Sigmoid colon (tissue), 7 donors: ENCODE measurements at places on chromosomes 13 and 19. TPM values are rescaled to one million over a fixed set of nuclear protein-coding genes. Genes with fewer than 3 reads are reported as not detected.

- H3K36me3 ChIP-seq, result no peaks in the 10 kb centered on the region
- no peaks in the 10 kb centered on the region for H3K4me1 ChIP-seq
- DNase-seq, result peak; percentile 91
- no peaks in the 10 kb centered on the region for H3K27me3 ChIP-seq
Measured at GRCh38 chr19:53424968-53425597, 6.7 kb upstream of the ZNF761 start.

- no peaks in the 10 kb centered on the region for H3K4me1 ChIP-seq
- H3K27ac ChIP-seq, result no peak overlapping the region
- DNase-seq, result no peak
Measured at GRCh38 chr13:77239312-77239711, 87.6 kb downstream of the MYCBP2 start.

DNA sequence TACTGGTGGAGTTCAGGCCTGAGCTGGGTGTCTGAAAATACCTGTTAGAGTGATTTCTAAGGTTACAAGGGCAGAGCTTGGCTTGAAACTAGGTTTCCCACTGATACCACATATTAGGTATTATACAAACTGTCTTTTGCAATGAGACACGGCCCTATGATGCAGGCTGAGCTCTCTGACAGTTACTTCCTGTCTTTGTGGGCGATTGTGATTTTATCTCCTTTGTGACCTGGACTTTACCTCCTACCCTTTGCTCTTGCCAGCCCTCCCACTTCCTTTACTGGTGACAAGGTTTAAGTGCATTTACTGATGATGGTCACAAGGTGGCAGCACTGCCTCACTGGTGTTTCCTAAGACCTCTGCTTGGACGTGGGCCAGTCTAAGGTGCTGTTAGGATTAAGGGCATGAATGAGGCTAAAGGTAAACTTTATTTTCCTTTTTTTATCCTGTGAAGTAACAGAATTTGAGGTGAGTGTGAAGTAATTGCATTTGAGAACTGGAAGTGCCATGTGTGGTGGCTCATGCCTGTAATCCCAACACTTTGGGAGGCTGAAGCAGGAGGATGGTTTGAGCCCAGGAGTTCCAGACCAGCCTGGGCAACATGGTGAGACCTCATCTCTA lies 7.7 kb upstream of the CXCL17 start:
- no peaks in the 10 kb centered on the region for H3K4me1 ChIP-seq
- H3K36me3 ChIP-seq, result no peaks in the 10 kb centered on the region
- peak; percentile 89 for DNase-seq
- no peak overlapping the region for H3K27ac ChIP-seq
- no peaks in the 10 kb centered on the region for H3K27me3 ChIP-seq

DNA sequence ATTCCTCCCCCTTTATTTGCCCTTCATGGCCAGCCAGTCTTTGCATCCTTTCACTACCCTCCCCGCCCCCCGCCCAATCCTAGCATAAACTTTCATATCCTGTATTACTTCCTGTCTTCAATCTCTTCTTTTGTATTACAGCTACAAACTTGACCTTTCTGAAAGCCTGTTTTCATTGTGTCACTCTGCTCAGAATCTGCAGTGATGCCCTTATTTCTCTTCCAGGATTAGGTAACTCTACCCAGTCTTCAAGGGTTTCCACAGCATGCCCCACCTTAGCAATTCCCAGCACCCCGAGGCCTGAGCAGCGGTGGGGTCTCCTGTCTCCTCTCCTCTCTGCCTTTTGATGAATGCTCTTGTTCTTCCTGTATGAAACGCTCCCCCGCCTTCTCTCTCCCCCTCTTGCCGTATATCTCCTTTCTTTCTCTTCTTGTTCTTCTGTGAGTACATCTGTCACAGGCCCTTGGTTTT lies 145.6 kb downstream of the SHISA2 start:
- H3K4me1 ChIP-seq, result no peaks in the 10 kb centered on the region
- DNase-seq, result no peak
- H3K4me3 ChIP-seq, result no peak overlapping the region
- no peak overlapping the region for H3K27ac ChIP-seq
- no peaks in the 10 kb centered on the region for H3K27me3 ChIP-seq

DNA sequence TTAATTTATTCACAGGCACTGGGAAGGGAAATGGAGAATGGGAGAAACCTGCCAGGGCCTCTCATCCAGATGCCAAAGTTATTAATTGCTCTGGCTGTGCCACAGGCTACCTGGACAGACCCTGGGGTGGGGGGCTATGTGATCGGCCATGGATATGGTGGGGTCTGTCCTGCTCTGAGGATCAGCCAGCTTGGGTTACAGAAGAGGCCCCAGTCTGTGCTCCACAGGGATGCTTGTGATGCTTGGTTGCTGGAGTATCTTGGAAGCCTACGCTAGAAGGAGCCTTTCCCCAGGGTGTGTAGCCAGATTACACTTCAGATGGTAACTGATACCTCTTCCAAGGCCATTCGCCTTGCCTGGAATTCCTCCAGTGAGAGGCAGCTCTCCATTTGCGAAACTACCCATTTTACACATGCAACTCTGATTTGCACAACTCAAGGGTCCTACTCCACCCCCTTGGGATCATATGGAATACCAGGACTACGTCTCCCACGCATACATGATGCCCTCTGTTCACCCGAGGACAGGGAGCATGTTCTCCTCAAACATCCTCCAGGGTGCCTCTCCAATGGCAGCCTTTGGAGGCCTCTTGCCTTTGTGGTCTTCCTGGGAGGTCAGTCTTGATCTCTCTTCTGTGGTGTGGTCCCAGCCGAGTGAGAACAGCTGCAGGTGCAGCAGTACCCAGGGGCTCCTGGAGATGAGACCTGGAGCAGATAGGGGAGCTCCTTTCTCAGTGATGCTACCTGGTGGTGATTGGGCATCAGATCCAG lies 186.6 kb upstream of the TSHZ3 start:
- no peaks in the 10 kb centered on the region for H3K27me3 ChIP-seq
- DNase-seq, result no peak
- no peaks in the 10 kb centered on the region for H3K4me1 ChIP-seq
- H3K27ac ChIP-seq, result no peak overlapping the region

- H3K4me1 ChIP-seq, result no peaks in the 10 kb centered on the region
- no peaks in the 10 kb centered on the region for H3K36me3 ChIP-seq
- H3K27me3 ChIP-seq, result no peaks in the 10 kb centered on the region
- no peak overlapping the region for H3K4me3 ChIP-seq
- no peak overlapping the region for H3K27ac ChIP-seq
Measured at GRCh38 chr13:111042661-111043226, 72.4 kb upstream of the ARHGEF7 start.

GRCh38 chr19:47757617-47758442 lies 12.5 kb downstream of the NOP53 start:
- peaks cover 45% of the 10 kb centered on the region for H3K36me3 ChIP-seq
- H3K4me1 ChIP-seq, result no peaks in the 10 kb centered on the region
- no peak overlapping the region for H3K27ac ChIP-seq
- no peaks in the 10 kb centered on the region for H3K27me3 ChIP-seq
- H3K4me3 ChIP-seq, result no peak overlapping the region
- no peak for DNase-seq

DNA sequence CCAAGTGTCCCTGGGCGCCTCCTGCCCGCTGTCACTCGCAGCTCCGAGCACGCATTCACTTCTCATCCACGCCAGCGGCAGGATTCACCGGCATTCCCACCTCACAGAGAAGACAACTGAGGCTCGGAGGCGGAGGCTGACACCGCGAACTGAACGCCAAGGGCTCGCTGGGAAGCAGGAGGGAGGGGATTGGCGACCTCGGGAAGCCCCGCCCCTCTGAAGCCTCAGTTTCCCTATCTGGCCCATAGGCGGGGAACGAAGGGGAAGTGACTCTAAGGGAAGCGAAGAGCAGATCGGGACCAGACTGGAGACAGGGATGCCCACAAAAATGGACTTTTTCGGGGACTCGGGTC lies 256 bp downstream of the MICOS13 start:
- H3K27ac ChIP-seq, result peak overlapping the region; percentile 98
- H3K27me3 ChIP-seq, result no peaks in the 10 kb centered on the region
- peak; percentile 79 for DNase-seq
- H3K4me1 ChIP-seq, result peaks cover 18% of the 10 kb centered on the region

GRCh38 chr13:105147461-105147860 lies 1388.0 kb downstream of the EFNB2 start:
- no peaks in the 10 kb centered on the region for H3K4me1 ChIP-seq
- H3K4me3 ChIP-seq, result no peak overlapping the region
- no peak overlapping the region for H3K27ac ChIP-seq
- H3K27me3 ChIP-seq, result no peaks in the 10 kb centered on the region
- H3K36me3 ChIP-seq, result no peaks in the 10 kb centered on the region
- no peak for DNase-seq

- DNase-seq, result no peak
- H3K36me3 ChIP-seq, result no peaks in the 10 kb centered on the region
- peaks cover 11% of the 10 kb centered on the region for H3K4me1 ChIP-seq
- peak overlapping the region; percentile 79 for H3K27ac ChIP-seq
- peak overlapping the region; percentile 49 for H3K4me3 ChIP-seq
Measured at GRCh38 chr19:21603431-21604231, 98.2 kb downstream of the ZNF429 start.

DNA sequence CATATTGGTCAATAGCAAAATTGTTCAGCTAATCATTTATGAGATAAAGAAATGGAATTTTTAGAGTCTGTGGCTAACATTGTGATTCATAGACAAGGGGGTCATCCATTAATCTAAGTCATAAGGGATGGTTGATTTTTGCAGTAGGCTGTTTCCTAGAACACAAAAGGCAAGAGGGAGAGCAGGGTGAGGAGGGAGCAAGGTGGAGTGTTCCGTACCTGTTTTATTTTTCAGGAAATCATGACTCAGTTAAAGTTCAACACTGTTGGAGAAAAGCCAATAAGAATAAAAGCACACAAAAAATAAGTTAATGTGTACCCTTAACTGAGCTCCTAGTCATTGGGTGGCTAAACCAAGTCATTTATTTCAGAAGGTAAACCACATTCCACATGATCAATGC lies 512.4 kb upstream of the ATXN8OS start:
- H3K4me1 ChIP-seq, result no peaks in the 10 kb centered on the region
- H3K27ac ChIP-seq, result no peak overlapping the region
- H3K4me3 ChIP-seq, result no peak overlapping the region

- no peak for DNase-seq
- no peaks in the 10 kb centered on the region for H3K4me1 ChIP-seq
- no peak overlapping the region for H3K27ac ChIP-seq
- H3K4me3 ChIP-seq, result no peak overlapping the region
- H3K36me3 ChIP-seq, result no peaks in the 10 kb centered on the region
- H3K27me3 ChIP-seq, result peaks cover 17% of the 10 kb centered on the region
Measured at GRCh38 chr19:756236-756635, 5.3 kb downstream of the MISP start.

DNA sequence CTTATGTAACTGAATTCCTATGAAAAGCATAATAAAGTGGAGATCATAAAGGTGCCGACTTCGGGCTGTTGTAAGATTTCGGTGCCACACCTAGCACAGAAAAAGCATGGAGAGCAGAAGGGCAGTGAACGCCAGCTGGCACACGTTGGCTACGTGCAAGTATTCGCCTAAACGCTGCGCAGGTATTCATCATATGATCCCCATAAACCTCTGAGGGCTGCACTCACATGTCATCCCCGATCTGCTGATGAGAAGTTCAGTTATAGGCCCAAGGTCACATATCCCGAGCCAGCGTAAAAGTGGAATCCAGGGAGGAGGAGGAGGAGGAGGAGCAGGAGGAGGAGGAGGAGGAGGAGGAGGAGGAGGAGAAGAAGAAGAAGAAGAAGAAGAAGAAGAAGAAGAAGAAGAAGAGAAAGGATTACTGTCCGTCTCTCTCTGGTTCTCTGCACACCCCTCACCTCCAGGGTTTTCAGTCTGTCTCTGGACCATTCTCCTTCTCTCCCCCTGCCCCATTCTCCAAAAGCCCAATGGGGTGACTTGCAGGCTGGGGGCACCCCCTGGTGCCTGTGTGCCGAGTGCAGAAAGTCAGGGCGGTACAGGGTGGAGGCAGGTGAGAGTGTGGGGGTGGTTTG lies 18.6 kb upstream of the CYP2S1 start:
- DNase-seq, result no peak
- no peaks in the 10 kb centered on the region for H3K27me3 ChIP-seq
- H3K36me3 ChIP-seq, result no peaks in the 10 kb centered on the region
- peaks cover 17% of the 10 kb centered on the region for H3K4me1 ChIP-seq
- no peak overlapping the region for H3K4me3 ChIP-seq
- no peak overlapping the region for H3K27ac ChIP-seq

SULT2B1 gene
- total RNA-seq, result not detected

TICAM1 gene
- 3.9 TPM for total RNA-seq
